ENCODE measurements at places on chromosomes 4 and X.
A peak's percentile ranks its signal among the peaks of the same experiment; 100 is the strongest.

DNA sequence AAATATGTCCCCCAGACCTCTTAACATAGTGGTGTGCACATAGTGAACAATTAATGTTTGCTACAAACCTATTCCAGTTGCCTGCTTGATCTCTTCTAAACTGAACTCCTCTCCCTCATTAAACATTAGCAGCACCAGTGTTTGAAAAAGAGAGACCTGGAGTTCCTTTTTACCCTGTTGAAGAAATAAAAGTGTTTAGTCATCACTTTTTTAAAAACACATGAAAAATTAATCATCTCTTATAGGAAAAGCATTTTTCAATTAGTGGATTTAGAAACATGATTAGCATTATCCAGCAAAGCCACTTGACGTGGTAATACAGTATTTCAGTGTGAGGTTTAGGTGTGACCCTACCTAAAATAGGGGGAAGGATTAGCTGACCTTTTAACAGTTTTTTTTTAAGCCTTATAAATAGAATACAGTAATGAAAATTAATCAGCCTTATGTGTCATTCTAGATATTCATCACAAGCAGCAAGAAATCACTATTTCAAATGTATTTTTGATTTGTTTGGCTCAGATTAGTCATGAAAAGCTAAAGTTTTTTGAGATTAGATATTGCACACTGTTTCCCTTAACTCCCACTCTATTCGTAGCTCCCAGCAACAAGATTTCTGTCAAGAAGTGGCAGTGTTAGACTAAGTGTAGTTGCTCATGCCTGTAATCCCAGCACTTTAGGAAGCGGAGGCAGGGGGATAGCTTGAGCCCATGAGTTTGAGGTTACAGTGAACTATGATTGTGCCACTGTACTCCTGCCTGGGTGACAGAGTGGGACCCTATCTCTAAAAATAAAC lies 26.2 kb downstream of the CUL4B start:
- no peak for DNase-seq

- DNase-seq, result no peak
Observed at GRCh38 chr4:119683518-119683917, 54.9 kb upstream of the PDE5A start.

GRCh38 chr4:23889814-23890341 lies at the start of gene PPARGC1A:
PPARGC1A (minus strand) TSS chr4:23890047; CDS start chr4:23889957, 90 bp downstream.
- DNase-seq, result no peak

GRCh38 chr4:81648576-81649275 lies 177.0 kb upstream of the RASGEF1B start:
- DNase-seq, result peak; percentile 87

GRCh38 chr4:71189471-71189870 lies 149.3 kb upstream of the SLC4A4 start:
- DNase-seq, result no peak

- DNase-seq, result no peak
Observed at GRCh38 chrX:99078301-99078700, 1331.8 kb downstream of the PCDH19 start.

GRCh38 chr4:112726041-112726440 lies 89.1 kb downstream of the LARP7 start:
- DNase-seq, result no peak

DNA sequence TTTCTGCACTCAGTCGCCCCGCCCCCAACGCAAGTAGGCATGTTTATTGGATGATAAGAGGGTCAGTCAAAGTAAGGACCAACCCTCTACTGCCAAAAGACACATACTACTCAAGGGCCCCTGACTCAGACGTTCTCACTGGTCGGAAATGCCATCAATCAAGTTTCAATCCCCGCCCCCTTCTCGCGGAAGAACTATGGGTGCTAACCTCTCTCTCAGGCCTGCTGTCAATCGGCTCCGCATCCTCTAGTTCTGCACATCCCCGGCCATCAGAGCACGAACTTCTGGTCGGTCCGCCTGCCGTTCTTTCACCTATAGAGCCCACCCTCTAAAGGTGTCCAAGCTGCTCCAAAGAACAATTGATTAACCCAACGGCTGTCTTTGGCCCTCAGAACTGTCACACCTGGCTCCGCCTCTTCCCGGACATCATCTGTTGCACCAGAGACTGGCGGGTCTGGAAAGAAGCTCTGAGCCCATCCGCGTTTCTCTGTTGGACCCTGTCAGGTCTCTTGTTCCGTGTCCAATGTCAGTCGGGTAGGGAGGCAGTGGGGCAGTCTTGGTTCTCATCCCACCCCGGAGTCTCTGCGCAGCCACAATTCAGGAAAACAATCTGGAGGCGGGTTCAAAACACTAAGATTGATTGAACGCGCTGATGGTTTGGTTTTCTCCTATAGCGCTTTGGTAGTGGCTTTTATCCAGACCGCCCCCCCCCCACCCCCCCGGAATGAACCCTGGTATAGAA lies 15.2 kb downstream of the NDUFB11 start:
- peak; percentile 57 for DNase-seq

DNA sequence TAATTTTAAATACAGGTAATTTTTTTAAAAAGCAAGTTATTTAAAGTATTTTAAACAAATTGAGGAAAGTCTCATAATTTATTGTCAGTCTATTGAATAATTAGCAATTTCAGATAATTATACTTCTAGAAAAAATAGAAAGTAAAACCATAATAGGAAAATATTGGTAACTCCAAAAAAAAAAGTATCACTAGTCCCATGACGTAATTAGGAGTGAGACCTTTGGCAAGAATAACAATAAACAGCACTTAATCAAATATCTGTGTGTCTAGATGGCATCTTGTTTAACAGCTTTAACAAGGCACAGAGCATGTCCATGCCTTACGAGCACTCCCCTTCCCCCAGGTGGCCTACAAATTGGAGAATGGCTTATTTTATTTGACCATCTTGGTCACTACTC lies 1683.6 kb upstream of the AGA start:
- no peak for DNase-seq

- no peak for DNase-seq
Observed at GRCh38 chrX:50877310-50877709, 33.2 kb upstream of the BMP15 start.

GRCh38 chr4:157447195-157447594 lies 226.7 kb downstream of the GRIA2 start:
- DNase-seq, result no peak

DNA sequence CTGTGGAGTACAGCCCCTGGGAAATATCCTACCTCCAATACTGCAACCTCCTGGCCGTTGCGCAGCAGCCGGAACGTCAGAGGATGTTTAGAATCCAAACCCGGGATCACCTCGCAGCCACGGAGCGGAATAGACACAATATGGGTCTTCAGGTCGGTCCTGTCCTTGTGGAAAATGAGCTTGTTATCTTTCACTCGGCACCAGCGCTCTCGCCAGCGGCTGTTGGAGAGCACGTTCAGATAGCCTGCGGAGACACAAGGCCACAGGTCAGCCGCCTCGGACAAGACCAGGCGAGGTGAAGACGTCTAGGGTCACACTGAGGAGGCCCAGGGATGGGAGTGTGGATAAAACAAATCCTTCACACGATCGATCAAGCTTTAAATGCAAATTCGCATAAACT lies 139.3 kb downstream of the AFAP1 start:
- no peak for DNase-seq
